Activated B cell treated with CpG ODN at 0.5 μM for 24 hours (primary cell): ENCODE measurements at places on chromosomes 2 and 18.

- DNase-seq: no peak
Observed at GRCh38 chr2:152046940-152047339, 51.9 kb downstream of the CACNB4 start.

GRCh38 chr18:55513161-55513560, 74.8 kb downstream of the TCF4 start:
- no peak for DNase-seq

DNA sequence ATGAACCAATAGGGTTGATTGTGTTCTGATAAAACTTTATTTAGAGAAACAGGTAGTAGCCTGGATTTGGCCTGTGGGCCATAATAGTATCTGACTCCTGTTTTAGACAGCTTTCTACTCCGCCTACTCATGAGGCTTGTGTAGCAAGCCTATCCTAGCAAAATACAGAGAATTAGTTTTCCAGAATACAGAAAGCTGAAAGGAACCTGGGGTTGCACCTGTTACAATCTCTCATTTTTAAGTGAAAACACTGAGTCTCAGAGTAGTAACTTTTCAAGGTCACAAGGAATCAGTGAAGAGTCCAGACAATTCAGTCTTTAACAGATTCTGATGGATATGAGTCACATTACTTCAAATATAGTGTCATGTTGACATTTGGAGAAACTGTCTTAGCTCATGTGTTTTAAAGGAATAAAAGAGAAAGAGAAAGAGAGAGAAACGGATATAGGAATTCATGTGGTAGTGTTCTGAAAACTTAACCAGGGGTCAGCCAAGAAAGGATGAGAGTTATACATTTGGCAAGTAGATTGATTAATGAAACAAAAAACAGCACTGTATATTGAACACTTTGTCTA, 17.0 kb downstream of the ARHGAP28 start:
- no peak for DNase-seq

GRCh38 chr2:190578158-190579057, 43.9 kb upstream of the NEMP2 start:
- no peak for DNase-seq

DNA sequence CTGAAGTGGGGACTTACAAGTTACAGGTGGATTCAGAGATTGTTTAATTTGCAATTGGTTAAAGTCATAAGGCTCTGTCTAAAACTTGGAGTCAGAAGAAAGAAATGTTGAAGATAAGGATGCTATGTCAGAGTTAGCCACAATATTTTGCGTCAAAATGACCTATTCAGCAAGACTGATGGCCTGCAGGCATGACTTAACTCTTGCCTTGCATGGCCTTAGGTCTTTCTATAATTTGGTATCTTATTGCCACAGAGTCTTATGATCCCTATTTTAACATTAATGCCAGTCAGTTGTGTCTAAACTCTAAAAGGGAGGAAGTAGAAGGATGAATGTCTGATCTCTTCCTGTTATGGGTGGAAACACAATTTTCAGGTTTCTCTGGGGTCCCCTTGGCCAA, 5.2 kb upstream of the COMMD1 start:
- DNase-seq: no peak

DNA sequence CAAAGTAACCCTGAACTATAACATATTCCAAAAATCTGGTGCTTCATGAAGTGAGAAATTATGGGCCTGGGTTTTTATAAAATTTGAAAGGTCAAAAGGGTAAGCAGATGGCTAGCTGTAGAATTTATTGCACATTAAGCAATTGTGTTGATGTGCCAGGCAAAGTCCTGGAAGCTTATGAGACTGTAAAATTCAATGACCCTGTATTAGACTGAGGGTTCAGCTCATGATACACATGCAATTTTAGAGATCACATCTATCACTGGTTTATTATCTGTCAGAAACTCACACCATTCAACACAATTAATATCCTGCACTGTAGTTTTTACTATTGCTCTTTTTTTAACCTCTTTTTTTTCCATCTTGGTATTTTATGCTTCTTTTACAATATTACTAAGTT, 1162.6 kb upstream of the SLC39A10 start:
- no peak for DNase-seq

DNA sequence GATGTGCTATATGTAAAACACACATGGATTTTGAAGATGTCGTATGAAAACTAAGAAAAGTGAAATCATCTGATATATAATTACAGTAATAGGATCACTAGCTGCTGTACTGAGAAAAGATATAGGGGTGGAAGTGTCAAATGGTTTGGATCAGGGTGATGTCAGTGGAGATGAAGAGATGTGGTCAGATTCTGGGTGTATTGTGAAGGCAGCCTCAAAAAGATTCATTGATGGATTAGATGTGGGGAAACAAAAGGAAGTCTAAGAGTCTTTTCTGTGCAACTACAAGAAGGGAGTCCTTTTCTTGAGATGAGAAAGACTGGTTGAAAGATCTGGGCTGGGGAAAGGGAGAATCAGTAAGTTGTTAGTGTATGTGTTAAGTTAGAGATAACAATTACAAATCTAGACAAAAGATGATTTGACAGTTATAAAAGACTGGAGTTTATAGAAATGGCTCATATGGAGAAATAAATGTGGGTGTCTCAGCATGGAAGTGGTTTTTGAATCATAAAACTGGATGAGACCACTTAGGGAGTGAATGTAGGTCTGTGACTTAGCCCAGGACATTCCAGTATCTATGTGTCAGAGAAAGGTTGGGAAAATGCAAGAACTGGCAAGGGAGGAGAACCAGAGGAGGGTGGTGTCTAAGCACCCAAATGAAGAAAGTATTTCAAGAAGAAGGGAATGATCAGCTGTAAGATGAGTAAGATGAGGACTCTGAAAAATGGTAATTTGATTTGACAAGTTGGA, 347.4 kb downstream of the PARD3B start:
- no peak for DNase-seq

- no peak for DNase-seq
Observed at GRCh38 chr18:36461551-36461987, 164.1 kb downstream of the FHOD3 start.

GRCh38 chr2:30705056-30705455, 102.2 kb downstream of the CAPN13 start:
- no peak for DNase-seq

DNA sequence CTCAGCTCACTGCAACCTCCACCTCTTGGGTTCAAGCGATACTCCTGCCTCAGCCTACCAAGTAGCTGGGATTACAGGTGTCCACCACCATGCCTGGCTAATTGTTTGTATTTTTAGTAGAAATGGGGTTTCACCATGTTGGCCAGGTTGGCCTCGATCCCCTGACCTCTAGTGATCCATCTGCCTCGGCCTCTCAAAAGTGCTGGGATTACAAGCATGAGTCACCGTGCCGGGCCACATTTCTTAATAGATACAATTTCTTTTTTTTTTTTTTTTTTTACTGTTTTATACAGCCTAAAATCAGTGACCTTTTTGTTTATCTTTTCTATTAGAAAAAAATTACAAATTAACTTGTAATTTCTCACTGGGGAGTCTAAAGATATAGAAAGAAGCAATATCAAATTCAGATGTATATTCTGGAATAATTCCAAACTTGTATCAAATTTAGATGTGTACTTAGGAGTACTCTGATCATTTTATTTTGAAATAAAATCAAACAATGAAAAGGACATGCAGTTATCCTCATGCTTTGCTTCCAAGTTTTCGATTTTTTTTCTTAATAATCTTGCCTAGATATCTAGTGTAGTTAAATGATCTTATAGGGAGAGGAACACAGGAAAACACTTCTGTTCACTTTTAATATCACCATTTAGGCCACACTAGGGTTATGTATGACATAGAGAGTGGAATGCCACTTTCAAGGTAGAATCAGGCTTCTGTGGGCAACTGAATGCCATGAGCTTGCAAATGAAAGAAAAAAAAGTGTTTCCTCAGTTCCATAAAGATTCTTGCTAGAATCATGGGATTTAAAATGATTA, 1089.3 kb downstream of the SUCLG1 start:
- DNase-seq: no peak

DNA sequence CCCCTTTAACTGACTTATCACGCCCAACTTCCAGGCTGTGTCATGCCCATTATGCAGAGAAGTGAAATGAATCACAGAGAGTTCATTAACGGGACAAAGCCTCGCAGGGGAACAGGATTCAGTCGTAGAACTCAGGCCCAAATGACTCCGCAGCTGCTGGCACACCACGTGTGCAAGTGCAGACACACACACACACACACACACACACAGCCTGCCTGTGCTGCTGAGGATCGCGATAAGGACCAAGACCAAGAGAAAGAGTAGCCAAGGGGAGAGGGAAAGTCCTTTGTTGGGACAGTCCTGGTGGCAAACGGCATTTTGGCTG, 90.0 kb upstream of the TAF1B start:
- no peak for DNase-seq

- no peak for DNase-seq
Observed at GRCh38 chr2:41993435-41993925, 54.3 kb upstream of the PKDCC start.

DNA sequence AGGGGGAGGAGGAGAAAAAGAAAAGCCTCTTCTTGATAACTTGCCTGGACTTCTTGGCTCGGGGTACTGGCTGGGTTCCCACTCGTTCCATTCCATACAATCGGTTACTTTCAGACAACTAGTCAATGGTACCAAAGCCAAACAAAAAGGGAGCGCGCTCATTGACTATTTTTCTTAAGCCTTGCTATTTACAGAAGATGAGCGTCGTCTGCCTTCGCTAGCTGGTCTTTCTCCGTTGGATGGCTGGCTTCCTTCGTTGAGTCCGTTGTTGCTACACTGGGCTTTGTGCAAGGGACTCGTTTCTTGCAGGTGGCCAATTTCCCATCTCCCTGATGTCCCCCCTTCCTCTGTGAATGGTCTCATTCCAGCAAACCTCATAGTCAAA, 260.4 kb downstream of the ZNF516 start:
- no peak for DNase-seq

- no peak for DNase-seq
Observed at GRCh38 chr2:39796134-39796533, 17.1 kb upstream of the THUMPD2 start.

DNA sequence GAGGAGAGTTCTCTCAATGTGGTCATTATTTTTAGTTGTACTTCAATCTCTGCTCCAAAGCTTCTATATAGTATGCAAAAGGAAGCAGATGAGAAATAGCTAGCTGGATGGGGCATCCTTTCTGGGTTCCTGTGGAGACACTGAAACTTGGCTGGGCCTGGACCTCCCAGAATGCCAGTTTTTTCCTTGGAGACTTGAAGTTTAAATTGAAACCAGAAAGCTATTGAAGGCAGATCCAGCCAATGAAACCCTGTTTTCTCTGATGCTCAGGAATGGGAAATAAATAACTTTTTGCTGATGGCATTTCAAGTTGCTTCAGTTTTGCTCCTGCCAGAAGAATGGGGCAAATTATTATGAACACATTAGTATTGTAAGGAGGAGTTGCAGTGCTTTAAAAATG, 2.9 kb downstream of the SETBP1 start:
- DNase-seq: no peak

DNA sequence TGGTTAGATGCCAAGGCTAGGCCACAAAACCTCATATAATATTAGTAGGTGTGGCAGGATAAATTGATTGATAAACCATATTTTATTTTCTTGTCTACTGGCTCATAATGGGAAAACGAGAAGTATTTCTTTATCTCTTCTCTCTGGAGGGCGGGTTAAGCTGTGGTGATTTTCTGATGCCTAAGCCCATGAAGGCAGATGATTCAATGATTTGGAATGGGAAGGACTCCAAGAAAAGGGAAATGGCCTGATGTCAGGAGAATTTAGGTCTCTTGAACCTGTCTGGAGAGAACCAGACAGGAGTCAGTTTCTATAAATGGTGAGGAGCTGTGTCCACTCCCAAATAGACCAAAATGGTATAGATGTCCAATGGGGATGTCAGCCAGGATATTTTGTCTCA, 18.7 kb upstream of the MAP4K3 start:
- DNase-seq: no peak

DNA sequence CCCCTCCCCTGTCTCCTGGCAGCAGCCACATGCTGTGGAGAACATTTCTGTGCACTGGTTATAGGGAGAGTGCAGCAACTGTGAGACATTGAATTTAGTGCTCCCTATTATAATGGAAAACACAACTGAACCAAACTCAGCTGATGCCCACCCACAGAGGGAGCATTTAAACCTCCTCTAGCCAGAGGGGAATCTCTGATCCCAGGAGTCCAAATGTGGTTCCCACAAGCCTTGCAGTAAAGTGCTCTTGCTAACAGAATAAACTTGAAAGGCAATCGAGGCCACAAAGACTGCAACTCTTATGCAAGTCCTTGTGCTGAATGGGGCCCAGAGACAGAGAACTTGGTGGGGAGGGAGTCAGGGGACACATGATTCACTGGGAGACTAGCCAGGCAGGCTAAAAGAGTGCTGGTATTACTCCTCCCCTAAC, 638.8 kb upstream of the VRK2 start:
- DNase-seq: no peak

GRCh38 chr2:75324861-75325284, 125.6 kb upstream of the TACR1 start:
- DNase-seq: no peak

DNA sequence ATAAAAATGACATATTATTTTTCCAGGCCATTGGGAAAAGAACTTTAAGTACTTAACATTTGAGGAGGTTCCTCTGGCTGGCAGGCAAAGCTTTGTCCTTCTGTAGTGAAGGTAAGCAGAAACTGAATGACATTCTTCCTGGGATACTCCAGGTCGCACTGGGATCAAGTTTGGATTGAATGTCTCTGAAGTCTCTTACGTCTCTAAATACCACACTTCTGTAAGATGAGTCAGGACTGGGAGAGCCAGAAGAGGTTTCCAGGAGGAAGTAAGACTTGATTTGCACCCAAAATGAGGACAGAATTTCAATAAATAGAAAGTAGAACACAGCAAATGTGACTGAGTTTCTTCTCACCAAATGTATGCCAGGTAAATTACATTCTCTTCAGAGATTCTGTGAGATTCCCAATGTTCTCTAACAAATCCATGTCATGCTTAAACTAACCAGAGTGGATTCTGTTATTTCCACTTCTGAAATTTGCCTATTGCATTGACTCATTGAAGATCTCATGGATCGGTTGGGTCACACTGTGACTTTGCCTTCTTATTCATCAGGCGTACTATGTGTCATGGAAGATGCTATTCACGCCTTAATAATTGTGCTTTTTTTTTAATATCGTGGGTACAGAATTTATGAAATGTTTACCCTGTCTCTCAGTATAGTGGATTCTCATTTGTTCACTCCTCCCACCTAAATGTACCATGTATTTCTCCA, 25.5 kb upstream of the VIT start:
- no peak for DNase-seq

- DNase-seq: no peak
Observed at GRCh38 chr2:4670331-4670730, 967.0 kb downstream of the DCDC2C start.

GRCh38 chr2:220279372-220279771, 651.9 kb downstream of the SLC4A3 start:
- DNase-seq: no peak

DNA sequence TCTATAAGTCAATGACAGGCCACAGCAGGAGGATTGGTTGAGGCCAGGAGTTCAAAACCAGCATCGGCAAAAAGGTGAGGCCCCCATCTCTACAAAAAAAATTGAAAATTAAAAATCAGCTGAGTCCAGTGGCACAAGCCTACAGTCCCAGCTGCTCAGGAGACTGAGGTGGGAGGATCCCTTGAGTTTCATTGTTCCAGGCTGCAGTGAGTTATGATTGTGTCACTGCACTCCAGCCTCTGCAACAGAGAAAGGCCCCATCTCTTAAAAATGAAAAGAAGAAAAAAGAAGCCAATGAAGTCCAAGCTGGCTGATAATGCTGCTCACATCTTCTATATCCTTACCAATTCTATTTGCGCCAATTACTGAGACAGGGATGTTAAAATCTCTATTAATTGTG, 39.1 kb downstream of the MRPS5 start:
- no peak for DNase-seq

GRCh38 chr18:21099442-21099841, 12.2 kb downstream of the ROCK1 start:
- DNase-seq: peak; percentile 27

GRCh38 chr2:17799301-17800120, 16.7 kb upstream of the MSGN1 start:
- no peak for DNase-seq
